Hindlimb muscle (tissue), 1 donor: ENCODE measurements at places on chromosomes 4 and X.

DNA sequence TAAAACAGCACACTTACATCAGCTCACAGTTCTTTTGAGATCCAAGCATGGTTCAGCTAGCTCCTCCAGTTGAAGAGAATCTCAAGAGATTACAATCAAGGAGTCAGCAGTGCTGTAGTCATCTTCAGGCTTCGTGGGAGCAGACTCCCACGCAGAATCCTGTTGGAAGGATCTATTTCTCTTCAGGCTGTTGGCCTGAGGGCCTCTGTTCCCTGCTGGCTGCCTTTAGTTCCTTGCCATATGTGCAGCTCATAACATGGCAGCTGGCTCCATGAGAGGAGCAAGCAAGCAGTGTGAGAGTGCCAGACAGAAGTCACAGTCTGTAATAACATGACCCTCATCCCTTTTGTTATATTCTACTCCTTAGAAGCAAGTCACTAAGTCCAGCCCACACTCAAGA lies 168.6 kb downstream of the COX18 start:
- no peak for DNase-seq

DNA sequence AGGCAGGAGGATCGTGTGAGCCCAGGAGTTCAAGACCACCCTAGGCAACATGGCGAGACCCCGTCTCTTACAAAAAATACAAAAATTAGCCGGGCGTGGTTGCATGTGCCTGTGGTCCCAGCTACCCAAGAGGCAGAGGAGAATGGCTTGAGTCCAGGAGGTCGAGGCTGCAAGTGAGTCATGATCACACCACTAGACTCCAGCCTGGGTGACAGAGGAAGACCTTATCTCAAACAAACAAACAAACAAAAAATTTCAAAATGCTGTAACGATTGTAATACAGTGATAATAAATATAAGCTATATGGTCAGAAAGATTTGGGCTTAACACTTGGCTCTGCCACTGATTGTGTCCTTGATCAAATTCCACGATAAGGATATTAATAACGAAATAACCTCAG lies 24.2 kb downstream of the SLC25A4 start:
- no peak for DNase-seq

DNA sequence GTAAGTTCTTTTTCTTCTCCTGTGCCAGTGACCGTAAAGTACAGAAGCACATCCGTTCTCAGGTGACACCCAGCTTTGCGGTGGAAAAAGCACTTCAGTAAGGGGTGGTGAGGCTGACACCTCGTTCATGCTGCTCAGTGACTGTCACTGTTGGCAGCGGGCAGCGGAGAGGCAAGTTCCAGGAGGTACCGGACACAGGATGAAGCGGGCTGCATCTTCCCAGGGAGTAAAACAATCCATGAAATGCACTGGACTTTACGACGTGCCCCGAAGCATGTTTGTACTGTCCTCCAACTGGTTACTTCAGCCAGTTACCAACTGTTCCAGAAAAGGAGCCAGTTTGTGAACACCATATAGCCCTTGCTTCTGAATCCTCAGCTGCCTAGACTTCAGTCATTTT lies 110.7 kb downstream of the ZNF827 start:
- DNase-seq: no peak

- no peak for DNase-seq
Observed at GRCh38 chr4:82005158-82005557, 368.6 kb downstream of the HNRNPD start.

DNA sequence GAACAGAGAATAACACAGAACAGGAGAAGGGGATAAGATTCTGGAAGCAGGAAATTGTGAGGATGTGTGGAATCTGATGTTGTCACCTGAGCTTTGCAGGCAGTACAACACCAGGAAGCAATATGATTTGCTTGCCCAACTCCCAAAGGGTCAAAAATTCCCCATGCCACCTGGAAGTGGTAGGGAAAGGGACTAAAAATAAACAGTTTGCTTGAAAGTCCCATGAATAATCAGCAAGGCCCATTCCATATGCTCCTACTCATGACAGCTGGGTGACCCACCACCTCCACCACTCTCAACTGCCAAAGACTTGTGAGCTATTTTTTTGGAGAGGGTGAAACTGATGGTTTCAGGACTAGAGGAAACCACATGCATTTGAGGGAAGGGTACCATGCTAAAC lies 168.4 kb downstream of the KCNIP4 start:
- no peak for DNase-seq

GRCh38 chrX:6954836-6955235 lies 192.7 kb upstream of the STS start:
- no peak for DNase-seq

- no peak for DNase-seq
Observed at GRCh38 chrX:44506678-44507077, 36.0 kb downstream of the FUNDC1 start.

DNA sequence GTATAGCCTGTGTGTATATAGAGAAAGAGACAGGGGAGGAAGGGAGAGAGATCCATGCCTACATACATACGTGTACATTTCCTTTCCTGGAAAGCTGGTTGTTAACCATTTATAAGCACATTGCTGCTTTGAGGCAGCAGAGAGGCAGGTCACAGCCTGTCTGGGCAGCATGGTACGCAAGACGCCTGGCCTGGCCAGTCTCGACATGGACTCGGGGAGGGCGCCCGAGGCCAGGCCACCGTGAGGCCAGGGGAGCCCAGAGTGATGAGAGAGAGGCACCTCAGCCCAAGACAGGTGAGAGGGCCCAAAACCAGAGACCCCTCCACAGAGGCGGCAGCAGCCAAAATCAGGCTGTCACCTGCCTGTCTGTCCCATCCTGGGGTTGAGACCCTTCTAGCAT lies 3.9 kb downstream of the TREX2 start:
- no peak for DNase-seq

- DNase-seq: no peak
Observed at GRCh38 chr4:22235698-22236097, 280.2 kb downstream of the ADGRA3 start.

GRCh38 chr4:144820728-144821085 lies 174.8 kb downstream of the HHIP start:
- DNase-seq: peak; percentile 48

- DNase-seq: no peak
Observed at GRCh38 chr4:154595807-154596206, 5.3 kb upstream of the FGA start.

- DNase-seq: peak; percentile 69
Observed at GRCh38 chrX:10190367-10190766, 33.6 kb downstream of the CLCN4 start.

DNA sequence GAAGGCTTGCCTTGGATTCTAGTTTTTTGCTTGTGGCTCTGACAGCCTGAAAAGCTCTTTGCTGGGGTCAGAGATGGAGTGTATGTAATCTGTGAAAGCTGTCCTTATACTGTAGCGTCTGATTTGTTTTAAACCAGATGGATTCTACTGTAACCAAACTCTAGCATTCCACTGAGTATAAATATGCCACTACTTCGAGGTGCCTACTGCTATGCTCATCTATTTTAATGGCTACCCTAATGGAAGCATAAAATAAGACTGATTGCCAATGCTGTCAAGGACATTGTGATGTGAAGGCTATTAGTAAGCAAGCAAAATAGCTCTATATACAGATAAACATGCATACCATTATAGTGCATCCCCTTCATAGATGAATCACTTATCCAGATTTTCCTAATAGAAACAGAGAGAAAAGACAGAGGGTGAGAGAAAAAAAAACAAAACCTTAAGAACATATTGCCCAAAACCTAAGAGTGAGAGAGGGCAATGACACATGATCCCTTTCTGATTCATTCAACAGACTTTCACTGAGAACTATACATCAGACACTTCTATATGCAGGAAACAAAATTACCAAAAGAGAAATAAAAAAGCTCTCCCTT lies 1025.8 kb upstream of the LCORL start:
- DNase-seq: no peak

DNA sequence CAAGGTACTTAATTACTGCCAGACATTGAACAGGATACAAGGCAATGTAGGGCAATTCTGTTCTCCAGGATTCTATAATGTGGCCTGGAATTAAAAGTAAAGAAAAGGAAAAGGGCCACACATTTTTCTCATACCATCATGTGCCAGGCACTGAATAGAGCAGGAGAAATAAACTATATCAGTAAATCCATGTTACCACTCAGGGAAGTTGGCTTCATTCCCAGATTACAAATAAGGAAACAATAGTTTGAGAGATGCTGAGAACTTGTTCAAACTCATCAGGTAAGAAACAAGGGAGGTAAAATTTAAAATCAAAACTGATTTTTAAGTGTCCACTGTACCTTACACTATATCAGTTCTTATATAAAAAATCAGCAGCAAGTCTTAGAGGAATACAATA lies 645.0 kb upstream of the ATOH1 start:
- no peak for DNase-seq

DNA sequence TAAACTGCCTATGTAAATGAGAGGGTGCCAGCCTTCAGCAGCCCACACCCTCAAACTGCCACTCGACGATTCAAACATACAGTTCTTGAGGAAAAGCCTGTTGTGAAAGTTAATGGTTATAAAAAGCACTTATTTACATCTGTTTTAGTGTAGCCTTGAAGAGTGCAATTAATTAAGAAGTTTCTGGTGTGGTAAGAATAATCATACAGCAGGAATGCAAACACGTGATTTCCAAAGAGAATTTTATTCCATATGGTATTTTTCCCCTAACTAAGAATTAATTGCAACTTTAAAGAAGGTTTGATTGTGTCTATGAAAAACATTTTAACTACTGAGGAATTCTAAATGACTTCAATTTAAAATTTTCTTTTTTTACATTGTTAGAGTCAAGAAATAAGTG lies 176.3 kb upstream of the PITX2 start:
- DNase-seq: no peak

- no peak for DNase-seq
Observed at GRCh38 chrX:32276153-32276552, 935.2 kb downstream of the DMD start.

DNA sequence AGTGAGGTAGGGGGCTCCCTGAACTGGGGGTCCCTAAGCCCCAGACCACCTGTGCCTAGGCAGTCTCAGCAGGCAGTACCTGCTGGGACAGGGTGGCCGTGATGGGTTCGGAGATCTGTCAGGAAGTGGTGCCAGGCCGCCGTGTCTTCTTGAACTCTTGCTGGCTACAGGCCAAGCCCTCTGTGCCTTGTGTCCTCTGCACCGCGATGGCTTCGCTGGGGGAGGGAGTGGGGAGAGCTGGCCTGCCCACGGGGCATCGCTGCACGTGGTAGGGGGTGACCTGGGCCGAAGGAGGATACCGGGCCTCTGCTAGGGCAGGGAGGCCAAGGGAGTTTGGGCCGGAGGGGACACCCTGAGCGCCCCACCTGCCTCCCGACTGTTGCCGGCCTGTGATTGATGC lies 96.7 kb upstream of the NKX1-1 start:
- no peak for DNase-seq

DNA sequence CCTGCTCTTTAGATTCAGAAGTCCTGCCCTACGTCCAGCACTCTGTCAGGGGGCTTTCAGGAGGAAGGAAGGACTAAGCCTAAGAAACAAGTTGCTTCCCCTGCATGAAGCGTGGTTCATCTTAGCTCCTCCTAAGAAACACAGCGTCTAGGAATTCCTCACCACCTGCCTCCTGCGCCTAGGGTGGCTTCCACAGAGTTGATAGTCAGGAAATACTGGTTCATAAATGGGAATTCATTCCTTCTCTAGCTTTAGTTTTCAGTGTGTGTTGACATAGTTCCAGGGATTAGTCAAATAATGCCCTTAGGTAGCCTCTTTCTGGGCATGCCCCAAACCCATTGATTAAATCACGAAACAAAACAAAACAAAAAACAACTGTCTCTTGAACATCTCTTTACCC lies 1.7 kb upstream of the MXRA5 start:
- DNase-seq: no peak

DNA sequence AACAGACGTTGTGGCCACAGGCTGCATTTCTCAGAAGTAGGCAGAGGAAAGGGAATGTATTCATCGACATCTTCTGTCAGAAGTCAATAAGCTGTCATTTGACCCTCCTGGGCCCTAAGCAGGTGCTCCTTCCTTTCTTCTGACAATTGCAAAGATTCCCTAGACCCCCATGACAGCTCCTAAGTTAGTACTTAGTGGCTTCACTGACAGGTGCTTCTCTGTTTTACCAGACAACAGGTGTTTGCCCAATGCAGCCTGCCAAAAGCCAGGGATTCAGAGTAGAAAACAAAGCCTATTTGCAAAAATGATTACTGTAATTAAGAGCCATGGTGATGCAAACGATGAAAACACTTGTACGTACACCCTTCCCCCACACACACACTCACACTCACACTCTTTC lies 7.5 kb upstream of the FGF5 start:
- no peak for DNase-seq

DNA sequence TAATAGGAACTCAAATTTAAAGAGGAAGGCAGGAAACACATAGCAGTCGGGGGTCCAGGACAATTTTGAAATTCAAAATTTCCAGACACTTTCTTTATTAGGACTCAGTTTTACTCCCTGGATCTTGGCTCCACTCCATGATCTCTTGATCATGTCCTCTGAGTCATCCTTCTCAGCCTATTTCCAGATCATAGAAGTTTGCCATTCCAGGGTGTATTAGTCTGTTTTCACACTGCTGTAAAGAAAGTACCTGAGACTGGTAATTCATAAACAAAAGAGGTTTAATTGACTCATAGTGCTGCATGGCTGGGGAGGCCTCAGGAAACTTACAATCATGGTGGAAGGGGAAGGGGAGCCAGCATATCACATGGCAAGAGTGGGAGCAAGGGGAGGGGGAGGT lies 564.7 kb upstream of the ACTRT1 start:
- no peak for DNase-seq

GRCh38 chr4:134787315-134787714 lies 585.7 kb upstream of the PABPC4L start:
- DNase-seq: no peak

- DNase-seq: no peak
Observed at GRCh38 chr4:92231511-92231910, 72.3 kb upstream of the GRID2 start.

DNA sequence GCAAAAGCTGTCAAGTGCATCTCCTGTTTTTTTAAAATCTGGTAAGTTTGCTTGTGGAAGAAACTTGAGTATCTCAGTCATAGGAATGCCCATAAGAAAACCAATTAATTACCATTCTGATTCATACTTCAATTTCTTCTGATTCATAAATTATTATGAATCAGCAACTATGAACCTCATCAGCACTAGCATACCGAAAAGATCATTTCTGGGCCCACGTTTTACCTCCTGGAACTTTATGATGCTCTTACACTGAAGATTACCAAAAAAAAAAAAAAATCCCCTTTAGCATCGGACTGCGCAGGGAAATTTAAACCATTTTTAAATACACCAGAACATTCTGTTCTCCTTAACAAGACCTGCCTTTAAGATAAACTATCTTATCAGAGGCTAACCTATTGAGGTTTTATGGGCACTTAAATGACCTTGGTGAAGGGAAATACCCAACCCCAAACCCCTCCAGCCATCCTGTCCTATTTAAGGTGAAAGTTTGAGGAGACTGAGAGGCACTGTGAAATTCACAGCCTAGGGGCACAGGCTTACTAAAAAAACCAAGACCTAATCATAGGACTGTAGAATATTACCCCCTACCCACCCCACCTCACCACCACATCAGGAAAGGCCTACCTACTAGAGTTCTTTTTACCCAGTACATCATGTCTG lies 38.2 kb upstream of the ABCG2 start:
- no peak for DNase-seq
